Stimulated activated CD4-positive, alpha-beta T cell treated with anti-CD3 and anti-CD28 coated beads, Interleukin-12 subunit alpha, Interleukin-12 subunit beta, amount 100 ng/mL, for 48 hours (primary cell): ENCODE measurements at places on chromosomes 5 and 9.

- no peak for DNase-seq
Observed at GRCh38 chr9:127833555-127833954, 20.9 kb downstream of the ENG start.

DNA sequence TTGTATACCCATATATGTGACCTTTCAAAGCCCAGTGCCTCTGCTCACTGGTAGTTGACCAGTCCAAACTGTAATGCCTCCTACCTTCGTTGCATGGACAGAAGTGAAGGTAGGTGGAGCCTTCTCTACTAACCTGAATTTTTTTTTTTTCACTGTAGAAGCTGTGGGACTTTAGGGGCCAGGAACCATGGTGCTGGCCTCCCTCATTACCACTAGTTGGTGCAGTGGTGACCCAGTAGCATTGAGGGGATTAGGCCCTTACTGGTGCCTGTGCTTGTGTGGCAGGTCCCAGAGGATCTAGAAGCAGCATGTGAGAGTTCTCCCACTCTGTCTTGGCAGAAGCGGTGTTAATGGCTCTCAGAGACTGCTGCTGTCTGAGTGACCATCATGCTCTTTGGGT, 2.3 kb downstream of the RALGPS1 start:
- no peak for DNase-seq

DNA sequence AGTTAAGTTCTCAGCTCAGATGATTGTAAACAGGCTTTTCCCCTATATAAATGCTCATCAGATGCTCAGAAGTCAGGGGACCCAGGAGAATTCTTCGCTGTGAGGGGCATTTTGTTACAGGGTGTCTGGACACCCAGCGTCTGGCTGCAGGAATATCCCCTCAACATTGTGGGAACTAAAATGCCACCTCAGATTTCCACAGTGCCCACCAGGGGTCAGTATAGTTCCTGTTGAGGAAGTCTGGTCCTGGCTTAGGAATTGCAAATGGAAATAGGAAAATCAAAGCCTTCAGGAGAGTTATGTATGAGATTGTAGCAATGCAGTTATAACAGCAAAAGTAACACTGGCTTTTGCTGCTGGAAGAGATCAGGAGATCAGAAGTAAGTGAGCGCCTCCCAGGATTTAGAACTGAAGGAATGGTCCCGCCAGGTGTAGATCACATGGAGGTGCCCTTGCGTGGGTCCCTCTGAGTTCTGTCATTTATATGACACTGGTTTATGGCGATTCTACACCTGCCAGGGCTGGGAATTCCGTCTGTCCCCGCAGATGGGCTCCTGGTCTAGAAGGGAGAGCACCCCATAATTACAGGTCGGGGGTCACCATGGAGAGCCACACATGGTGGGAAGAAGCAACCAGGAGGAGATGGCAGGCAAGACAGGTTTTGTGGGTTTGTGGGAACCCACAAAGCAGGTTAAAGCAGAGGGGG, 47.1 kb upstream of the CTSL start:
- DNase-seq, result peak; percentile 39

GRCh38 chr5:43191740-43192557, at the start of gene NIM1K:
NIM1K (plus strand) TSS chr5:43192225; CDS start chr5:43245776, 53,551 bp downstream.
- peak; percentile 19 for DNase-seq

DNA sequence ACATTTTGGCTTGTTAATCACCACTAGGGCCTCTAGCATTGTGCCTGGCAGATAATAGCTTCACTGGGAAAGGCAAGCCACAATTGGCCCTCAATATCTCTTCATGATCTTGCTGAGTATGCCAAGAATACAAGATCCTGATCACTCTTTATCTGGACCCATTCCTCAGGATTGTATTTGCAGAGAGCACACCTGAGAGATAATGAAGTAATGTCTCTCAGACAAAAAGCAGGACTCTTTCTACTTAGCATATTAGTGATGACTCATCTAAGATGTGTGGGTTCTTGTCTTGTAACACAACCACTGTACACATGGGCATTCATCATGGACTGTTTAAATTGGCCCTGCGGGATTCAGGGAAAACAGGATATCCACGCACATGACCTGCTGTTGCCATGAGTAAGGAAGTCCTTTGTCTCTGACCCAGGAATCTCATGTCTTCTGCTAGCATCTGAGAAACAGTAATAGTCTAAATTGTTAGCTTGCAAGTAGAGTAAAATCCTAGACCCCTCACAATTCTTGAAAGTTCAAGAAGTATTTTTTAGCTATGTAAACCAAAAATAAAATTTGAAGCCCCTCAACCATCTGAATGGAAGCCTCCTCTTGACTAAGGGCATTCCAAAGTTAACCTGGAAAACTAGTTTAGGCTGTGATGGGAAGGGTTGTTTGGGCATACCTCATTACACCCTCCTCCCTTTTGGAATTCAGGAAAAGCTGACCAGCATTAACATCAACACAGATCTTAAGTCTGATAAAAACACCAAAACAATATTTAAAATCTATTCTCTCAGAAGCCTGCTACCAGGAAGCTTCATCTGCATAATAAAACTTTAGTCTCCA, 28.0 kb upstream of the NFIL3 start:
- no peak for DNase-seq

DNA sequence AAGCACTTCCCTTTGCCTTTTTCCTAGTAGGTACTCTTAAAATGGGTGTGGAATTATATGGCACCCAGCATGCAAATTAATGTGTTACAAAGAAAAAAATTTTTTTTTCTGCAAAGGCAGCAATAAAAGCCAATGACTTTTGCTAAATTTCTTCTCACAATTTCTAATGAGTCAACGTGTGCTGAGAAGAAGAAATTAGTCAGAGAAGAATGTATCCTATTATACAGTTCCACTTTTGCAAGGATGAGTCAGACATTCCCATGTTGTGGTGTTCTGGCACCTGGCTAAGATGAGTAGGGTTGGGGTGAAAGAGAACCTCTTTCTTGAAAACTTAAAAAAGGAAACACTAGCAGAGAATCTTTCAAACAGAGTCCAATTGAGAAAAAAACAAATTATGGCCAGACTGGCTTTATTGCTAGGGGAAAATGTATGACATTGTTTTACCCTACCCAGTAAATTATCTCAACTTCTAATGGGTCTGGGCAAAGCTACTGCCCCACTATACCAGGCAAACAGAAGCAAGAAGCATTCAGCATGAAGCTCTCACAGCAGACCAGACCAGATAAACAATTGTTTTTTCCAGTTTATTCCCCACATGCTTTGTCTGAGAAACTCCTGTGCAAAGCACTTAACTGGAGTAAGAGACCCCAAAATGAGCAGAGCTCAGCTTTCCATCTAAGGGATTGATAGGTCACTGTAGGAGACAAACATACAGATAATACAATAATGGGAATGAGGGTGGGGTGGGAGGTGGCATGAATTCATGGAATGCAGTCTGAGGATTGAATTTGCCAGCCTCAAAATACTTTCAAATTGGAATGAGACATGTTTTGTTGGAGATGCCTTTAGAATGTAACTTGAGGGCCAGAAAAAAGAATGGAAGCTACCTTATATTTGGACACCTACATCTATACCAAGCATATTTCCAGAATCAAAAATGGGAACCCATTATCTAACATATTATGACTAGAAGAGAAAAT, 220.8 kb upstream of the RFX3 start:
- DNase-seq, result peak; percentile 65

DNA sequence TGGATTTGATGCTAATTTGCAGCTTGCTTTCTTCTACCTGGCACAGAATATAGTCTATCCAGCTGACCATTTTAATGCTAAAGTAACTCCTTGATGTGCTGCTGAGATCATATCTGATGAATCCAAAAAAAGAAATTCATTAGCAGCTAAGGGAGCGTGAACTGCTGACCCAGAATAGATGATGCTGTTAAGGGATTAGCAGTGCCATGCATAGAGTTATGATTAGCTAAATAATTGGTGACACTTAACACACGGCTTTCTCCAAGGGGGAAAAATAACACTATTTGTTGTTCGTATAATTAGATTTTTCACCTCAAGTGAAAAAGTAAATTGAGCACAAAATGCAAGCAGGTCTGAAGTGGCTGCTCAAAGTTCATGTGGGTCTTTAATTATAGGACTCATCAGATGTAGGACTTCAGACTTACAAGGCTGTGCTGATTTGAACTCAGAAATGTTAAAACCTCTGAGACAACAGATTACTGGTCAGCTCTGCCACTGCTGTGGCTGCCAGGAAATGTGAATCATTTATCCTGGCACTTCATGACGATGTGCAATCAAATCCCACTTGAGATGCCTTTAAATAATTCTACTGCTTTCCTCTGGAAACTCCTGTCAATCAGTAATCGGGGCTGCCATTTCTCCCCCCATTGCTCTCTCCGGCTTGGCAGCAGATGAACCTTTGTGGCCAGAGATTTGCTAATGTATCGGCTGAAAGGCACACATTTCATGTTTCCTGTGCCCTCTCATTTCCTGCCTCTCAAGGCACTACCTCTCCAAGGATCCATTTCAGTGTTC, 291.6 kb upstream of the C9orf72 start:
- DNase-seq, result no peak

DNA sequence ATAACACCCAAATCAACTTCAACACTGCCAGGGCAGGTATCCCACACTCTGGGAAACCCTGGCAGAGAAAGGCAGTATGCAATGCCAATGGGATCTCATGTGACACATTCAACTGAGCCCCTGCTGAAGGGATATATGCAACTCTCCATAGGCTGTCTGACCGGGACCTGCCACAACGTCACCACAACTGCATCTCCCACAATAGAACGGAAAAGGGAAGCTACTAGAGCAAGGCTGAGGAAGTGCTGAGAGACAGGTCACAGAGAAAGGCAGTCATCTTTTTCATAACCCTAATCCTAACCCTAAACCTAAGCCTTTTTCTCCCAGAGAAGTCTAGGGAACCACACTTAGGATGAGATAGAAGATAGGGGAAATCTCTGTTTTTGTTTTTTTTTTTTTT, 345.9 kb upstream of the CD180 start:
- DNase-seq, result no peak

- DNase-seq, result no peak
Observed at GRCh38 chr9:125810161-125810560, 63.0 kb downstream of the PBX3 start.

DNA sequence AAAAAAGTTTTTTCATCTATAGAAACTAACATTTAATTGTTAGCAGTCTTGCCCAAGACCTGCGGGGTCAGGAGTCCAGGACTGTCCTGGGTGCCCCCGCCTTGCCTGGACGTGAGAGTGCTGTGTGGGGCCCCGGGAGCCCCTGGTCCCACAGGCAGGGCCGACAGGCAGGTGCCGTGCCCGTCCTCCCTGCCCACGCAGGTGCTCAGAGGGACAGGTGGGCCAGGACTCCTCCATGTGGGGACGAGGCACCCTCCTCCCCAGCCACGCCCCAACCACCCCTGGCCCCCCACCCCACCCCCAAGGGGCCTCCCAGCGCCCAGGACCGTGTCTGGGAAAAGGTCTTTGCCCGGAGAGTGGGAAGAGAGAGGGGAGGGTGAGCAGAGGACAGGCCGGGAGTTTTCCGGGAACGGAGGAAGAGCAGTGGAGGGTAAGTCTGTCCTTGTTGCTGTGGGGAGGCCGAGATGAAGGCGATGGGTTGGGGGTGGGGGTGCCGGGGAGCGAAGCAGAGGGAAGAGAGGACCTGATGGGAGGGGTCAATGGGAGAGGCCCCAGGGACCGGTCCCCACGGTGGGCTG, 2.7 kb upstream of the LCN12 start:
- no peak for DNase-seq

DNA sequence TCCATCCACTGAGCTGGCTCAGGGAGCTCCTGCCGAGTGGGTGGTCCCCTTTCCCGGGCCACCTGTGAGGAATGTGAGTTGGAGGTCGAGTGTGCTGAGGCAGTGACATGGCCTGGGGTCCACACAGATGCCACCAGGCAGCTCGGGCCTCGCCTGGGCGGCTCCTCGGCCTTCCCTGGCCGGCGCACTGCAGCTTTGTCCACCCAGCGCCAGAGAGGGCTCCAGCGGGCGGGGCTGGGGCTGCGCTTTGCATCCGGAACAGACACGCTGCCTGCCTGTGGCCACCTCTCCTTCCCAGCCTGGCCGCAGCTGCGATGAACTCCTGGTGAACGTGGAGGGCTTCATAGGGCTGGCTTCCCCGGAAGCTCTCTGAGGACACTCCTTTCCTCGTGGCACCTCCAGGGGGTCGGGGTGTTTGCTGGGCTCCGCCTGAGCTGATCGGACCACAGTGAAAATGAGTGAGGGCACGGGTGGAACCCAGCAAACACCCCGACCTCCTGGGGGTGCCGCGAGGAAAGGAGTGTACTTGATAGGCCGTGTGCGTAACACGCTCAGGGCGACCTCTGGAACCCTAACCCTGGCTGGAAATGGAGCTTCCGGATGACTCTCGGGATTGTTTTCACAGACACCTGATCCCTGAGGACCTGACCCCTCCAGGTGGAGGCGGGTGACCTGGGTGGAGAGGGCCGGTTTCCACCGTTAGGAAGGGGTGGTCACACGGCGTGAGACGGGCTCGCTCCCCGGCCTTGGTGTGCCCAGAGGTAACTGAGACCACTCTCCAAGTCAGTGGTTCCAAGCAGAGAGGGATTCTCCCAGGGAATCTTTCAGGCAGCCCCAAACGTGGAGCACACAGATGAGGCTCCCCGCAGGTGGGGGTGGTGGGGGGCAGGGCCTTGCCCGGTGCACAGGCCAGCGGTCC, 31.8 kb upstream of the RXRA start:
- no peak for DNase-seq

GRCh38 chr9:109791747-109792146, 11.7 kb downstream of the PALM2AKAP2 start:
- DNase-seq, result no peak

DNA sequence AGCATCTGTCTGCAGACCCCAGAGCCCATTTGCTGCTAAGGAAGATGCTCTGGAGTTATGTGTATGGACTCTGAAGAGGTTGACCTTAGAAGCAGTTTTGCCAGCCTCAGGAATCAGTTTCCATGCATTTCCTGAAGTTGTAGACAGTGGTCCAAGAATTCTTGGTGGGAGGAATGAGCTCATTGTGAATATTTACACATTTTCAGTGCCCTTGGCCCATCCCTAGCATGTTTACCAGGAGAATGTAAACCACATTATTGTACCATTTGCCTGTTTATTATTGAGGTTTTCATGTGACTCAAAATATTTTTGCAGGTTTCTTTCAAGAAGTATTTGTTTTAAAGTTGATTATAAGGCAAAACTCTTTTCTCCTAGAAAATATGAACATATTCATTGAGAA, 93.8 kb downstream of the NXNL2 start:
- no peak for DNase-seq

GRCh38 chr9:18480662-18481093, 6.7 kb downstream of the ADAMTSL1 start:
- no peak for DNase-seq

DNA sequence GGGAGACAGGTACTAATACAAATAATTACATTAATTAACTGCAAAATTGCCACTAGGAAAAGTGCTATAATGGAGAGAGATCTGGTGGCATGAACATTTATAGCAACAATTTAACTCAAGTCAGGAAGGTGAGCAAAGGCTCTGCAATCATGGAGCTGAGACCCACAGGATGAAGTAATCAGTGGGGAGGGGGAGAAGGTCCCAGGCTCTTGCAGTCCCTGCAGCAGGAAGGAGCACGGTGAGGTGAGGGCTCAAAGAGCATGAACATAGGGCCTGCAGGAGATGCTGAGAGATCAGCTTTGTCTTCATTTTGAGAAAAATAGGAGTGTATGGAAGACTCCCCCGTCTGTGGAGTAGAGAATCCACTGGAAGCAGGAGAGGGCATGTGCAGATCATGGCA, 6.5 kb downstream of the PTPN3 start:
- no peak for DNase-seq
